Parietal lobe (tissue), 2 donors: ENCODE measurements at places on chromosomes 7 and 10. TPM values are rescaled to one million over a fixed set of nuclear protein-coding genes. Genes with fewer than 3 reads are reported as not detected.

CEP55 gene
- total RNA-seq = 4.1 TPM

HOXA11 gene
- total RNA-seq = not detected

VIPR2 gene
- 0.63 TPM for total RNA-seq

ELMO1 gene
- total RNA-seq = 145 TPM

EMX2 gene
- total RNA-seq = 3.1 TPM

MOGAT3 gene
- total RNA-seq = not detected

OIT3 gene
- total RNA-seq = 0.94 TPM

FGL2 gene
- 0.63 TPM for total RNA-seq

CYP3A4 gene
- total RNA-seq = not detected

IL6 gene
- total RNA-seq = not detected

SPDYE9 gene
- not detected for total RNA-seq

PHYHIPL gene
- 30.4 TPM for total RNA-seq

FKBP6 gene
- not detected for total RNA-seq

ATP6V0A4 gene
- 0.94 TPM for total RNA-seq

AHR gene
- 14.1 TPM for total RNA-seq

ZNF722 gene
- not detected for total RNA-seq

TRIM50 gene
- total RNA-seq = not detected

SPDYE16 gene
- not detected for total RNA-seq

ANKRD22 gene
- not detected for total RNA-seq

TMEM176A gene
- not detected for total RNA-seq

COL26A1 gene
- 9.7 TPM for total RNA-seq

ASB15 gene
- not detected for total RNA-seq

PSTK gene
- total RNA-seq = 13.5 TPM

UCN3 gene
- not detected for total RNA-seq

XRCC2 gene
- 6.9 TPM for total RNA-seq

PON2 gene
- 69.5 TPM for total RNA-seq

COL28A1 gene
- 1.3 TPM for total RNA-seq

SEMA3E gene
- 20.3 TPM for total RNA-seq

SLC26A5 gene
- total RNA-seq = 0.31 TPM

UMAD1 gene
- total RNA-seq = 11.3 TPM

NPFFR1 gene
- total RNA-seq = 1.3 TPM

ZCWPW1 gene
- 2.2 TPM for total RNA-seq

ACTR3C gene
- total RNA-seq = 12.2 TPM

CHRM2 gene
- 13.8 TPM for total RNA-seq

SYT15 gene
- total RNA-seq = 0.31 TPM

PDZD8 gene
- 30.4 TPM for total RNA-seq

WNT8B gene
- total RNA-seq = 0.31 TPM

CCAR1 gene
- 74.8 TPM for total RNA-seq

NOS3 gene
- 1.3 TPM for total RNA-seq

OR2A42 gene
- under 0.01 TPM for total RNA-seq

TDRD1 gene
- total RNA-seq = under 0.01 TPM

PITX3 gene
- not detected for total RNA-seq
